ENCODE measurements at places on chromosomes 6 and 20.
A peak's percentile ranks its signal among the peaks of the same experiment; 100 is the strongest.

DNA sequence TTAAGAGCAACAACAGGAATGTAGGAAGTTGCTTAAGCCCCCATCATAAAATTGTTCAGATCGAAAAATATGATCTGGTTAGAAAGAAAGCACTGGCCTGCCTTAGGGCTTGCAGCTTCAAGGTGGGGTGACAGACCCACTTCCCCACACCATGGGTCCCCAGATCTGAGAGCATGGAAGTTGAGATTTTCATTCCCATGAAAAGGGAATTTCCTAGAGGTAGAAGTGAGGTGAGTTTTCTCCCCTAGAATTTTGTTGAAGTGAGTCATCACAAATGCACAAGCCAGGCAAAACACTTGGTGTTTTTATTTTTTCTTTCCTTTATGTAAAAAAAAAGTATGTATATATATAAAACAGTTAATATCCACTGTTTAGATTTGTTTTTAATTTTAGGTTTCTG, 213.6 kb upstream of the SUPT3H start:
- DNase-seq, result no peak

- no peak for DNase-seq
These were observed 303.5 kb downstream of the PTPRK start for GRCh38 chr6:128216917-128217316.

DNA sequence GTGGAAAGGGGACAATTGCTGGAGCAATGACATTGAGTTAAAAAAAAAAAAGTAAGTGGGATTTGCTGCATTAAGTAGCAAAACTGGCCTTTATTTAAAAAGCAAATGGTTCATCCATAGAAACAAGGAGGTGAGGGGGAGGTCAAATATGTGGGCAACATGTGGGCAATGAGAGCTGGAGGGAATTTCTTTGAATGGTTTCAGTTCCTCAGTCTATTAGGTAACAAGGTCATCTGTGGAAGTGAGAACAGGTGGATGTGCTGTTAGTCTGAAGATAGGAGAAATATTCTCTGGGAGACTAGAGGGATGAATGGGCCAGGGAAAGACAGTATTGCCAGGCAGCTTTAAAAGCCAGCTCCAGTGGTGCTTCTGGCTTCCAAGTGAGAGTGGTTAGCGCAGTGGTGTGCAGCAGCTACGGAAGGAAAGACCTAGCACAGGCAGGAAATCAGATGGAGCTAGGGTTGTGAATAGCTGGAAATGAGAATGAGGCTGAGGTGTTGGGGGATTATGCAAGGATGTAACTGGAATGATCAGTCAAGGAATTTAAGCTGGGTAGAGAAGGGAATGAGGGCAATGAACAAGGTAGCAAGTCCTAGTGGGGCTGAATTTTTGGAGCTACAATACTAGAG, 727.6 kb downstream of the PTPRT start:
- no peak for DNase-seq

GRCh38 chr6:170101281-170102035, 189.4 kb downstream of the DLL1 start:
- no peak for DNase-seq

GRCh38 chr6:124551711-124552233, 410.5 kb upstream of the RNF217 start:
- DNase-seq, result no peak

DNA sequence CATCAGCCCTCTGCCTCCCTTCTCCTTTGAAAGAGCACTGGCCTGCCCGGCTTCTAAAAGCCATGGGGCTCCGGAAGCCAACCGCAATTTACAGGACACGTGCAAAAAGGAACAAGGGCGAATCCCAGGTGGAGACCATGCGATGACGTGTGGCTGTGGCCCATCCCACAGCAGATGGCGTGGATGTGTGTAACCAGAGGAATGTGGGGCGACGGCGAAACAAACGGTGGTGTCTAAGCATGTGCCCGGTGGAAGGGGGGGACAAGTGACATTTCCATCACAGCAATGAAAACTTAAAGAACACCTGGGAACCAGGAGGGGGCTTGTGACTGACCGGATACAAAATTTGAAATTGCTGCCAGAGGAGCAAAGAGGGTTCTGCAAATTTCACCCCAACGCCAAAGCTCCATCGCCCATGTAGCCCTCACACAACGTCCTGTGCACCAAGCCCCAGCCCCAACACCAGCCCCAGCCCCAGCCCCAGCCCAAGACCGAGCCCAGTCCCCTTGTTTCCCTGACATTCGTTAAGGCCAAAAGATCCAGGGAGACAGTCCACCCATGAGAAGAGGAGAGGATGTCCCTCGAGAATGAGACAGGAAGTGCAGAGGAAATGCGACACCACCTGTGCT, 159.7 kb upstream of the ZNF337 start:
- DNase-seq, result no peak

DNA sequence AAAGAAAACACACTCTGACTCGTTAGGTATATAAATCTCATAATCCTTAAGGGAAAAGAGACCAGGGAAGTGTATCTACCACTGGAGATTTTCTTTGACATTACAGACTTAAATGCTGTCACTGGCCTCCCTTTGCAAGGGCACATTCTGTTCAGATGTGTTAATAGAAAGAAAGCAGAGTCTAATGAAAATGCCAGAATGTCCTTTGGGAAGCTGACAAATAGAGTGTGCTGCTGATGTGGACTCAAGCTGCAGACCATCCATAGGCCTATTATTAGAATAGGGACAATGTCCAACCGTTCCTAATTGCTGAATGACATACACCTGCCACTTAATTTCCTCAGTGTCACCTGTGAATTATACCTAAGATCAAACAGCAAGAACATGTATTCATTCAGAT, 41.2 kb downstream of the SLC35D3 start:
- peak; percentile 84 for DNase-seq

DNA sequence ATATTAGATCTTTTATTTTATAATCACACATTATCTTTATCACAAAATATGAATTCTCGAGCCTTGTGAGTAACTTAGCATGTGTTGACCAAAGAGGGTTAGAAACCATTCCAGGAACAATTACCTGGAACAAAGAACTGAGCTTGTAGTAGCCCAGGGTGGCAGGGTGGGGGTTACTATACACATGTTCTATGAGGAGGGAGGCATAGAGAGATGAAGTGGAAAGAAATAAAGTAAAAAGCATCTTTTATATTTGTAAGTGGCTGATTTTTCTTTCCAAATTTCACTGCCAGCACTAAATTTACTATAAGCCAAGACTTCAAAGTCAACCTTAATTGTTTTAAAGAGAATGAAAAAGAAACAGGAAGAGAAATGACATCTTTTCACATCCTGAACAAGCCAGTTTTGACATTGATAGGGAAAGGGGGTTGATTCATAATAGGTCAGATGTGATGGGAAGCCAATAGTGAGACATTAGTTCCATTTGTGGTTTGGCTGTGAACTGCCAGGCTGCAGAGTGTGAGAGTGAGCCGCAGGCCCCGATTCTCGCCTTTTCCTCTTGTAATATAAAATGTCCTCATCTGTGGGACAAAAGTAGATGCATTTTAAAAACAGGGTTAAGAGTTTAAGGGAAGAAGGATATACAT, 52.7 kb upstream of the MYB start:
- no peak for DNase-seq

DNA sequence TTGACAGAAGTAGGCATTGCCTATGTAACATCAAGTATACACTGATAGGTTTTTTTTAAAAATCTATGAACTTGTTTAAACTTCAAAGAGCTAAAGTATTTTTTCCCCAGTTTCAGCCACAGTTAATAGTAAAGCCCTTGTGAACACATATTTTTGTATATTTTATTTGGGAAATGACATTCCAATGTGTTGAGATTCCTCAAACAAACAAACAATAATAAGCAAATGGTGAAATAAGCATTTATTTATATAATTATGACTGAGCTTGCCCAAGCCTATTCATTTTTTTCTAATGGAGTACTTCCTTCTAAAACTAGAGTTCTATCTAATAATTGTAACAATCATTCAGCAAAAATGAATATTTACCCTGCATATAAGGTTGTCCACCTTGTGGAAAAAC, 12.5 kb downstream of the SYCP2 start:
- DNase-seq, result no peak

- DNase-seq, result no peak
These were observed 7.0 kb downstream of the MUC21 start for GRCh38 chr6:30990422-30991086.

- DNase-seq, result no peak
These were observed 304.2 kb upstream of the PRDM1 start for GRCh38 chr6:105781915-105782314.

DNA sequence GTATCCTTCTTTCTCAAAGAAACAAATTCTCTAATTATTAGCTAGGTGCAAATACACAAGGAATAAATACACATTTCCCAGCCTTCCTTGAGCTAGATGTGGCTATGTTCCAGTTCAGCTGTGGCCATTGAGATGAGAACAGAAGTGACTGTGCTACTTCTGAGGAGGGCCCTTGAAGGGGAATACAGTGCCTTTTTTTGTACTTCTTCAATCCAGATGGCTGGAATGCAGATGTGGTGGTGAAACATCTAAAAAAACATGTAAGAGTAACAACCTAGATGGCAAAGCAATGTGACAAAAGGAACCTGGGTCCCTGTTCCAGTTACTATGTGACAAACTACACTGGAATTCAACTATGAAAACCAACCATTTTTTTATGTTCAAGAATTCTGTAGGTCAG, 115.4 kb upstream of the DST start:
- DNase-seq, result no peak

GRCh38 chr6:130365166-130366106, at the start of gene TMEM200A:
TSS of gene TMEM200A (plus strand) at chr6:130366017. CDS start at chr6:130440423, 74,406 bp downstream.
- no peak for DNase-seq

DNA sequence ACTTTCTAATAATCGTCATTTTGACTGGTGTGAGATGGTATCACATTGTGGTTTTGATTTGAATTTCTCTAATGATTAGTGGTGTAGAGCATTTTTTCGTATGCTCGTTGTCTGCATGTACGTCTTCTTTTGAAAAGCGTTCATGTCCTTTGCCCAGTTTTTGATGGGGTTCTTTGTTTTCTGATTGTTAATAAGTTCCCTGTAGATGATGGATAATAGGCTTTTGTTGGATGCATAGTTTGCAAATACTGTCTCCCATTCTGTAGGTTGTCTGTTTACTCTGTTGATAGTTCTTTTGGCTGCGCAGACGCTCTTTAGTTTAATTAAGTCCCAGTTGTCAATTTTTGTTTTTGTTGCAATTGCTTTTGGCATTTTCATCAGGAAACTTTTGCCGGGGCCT, 32.3 kb upstream of the XRN2 start:
- no peak for DNase-seq

- no peak for DNase-seq
These were observed 35.0 kb upstream of the VSX1 start for GRCh38 chr20:25116739-25117458.

GRCh38 chr6:80434691-80435350, 328.4 kb downstream of the BCKDHB start:
- no peak for DNase-seq

GRCh38 chr20:43988451-43988850, 73.8 kb downstream of the TOX2 start:
- DNase-seq, result no peak

DNA sequence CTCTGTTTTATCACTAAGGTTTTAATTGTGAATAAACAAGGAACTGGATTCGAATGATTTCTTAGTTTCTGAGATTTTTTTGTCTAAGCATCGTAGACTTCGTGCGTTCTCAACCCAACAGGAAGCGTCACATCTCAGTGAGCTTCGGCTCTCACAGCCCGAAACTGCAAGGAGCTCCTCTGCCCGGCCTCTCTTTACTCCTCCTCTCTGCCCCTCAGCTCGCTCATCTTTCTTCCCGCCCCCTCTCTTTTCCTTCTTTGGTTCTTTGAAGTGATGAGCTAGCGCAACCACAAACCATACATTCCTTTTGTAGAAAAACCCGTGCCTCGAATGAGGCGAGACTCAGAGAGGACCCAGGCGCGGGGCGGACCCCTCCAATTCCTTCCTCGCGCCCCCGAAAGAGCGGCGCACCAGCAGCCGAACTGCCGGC, 480 bp upstream of the NT5E start:
- DNase-seq, result no peak

DNA sequence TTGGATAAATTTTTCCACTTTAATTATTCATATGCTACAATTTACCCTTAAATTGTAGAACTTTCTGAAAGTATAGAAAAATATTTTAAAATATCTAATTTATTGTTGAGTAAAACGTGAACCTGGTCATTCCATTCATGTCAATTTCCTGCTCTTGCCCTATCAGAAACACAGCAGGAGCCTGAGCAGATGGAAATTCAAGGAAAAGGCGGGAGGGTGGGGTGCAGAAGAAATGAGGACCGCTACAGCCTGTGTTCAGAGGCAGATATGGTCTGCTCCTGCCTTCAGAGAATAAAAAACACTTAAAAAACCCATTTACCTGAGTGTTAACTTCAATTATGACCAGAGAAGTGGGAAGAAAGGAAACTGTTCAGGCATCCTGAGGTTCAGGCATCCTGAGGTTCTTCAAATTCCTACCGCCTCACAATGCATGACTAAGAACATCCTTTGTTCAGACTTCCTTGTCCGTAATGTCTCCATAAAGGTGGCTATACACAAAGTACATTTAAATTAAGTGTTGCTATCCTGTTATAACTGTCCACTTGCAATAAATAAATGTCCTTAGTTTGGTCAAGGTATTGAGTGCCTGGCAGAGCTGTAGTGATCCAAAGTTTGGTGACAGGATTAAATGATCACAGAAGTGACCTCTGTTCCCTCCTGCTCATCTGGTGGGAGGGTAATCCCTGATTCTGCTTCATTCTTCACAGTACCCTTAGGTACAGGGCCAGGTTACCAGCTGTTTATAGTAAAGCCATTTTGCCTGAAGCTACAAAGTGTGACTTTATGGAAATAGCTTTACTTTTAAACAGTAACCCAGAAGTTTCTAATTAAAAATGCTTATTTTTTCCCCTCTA, 109.1 kb downstream of the MAN1A1 start:
- DNase-seq, result no peak

GRCh38 chr6:85482905-85483700, 33.2 kb downstream of the NT5E start:
- DNase-seq, result peak; percentile 9

DNA sequence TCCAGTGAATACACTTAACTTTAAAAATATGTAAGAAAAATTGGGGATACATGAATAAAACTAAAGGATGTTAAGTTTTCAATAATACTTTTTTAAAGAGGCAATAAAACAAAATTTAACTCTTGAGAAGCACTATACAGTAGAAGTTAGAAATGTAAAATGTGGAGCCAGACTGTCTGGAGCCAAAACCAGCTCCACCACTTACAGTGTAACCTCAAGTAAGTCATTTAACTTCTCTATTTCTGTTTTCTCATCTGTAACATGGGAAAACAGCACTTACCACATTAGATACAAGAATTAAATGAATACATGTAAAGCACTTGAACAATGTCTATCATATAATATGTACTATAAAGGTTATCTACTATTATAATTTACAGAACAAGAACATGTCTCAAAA, 6.7 kb downstream of the ATG5 start:
- DNase-seq, result no peak

DNA sequence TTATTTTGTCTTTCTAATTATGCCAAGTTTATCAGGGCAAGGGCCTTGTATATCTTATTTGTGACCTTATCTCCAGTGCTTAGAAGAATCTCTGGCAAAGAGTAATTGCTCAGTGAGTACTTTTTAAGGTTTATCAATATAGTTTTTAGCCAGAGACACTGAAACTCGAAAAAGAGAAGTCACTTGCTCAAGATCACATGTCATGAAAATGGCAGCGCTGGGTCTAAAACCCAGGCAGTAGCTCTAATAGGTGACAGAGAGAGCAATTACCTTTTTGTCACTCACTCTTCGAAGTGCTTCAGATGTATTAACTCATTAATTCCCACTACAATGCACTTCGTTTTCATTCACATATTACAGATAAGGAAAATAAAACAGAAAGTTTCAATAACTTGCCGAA, 667.5 kb downstream of the DOK5 start:
- no peak for DNase-seq

GRCh38 chr6:1388630-1389368, 577 bp upstream of the FOXF2 start:
- no peak for DNase-seq

- no peak for DNase-seq
These were observed 91.8 kb downstream of the NOL4L start for GRCh38 chr20:32493356-32493755.
